Tongue (tissue), 3 donors: ENCODE measurements at places on chromosomes 6 and 20. TPM values are rescaled to one million over a fixed set of nuclear protein-coding genes. Genes with fewer than 3 reads are reported as not detected.

- no peak for DNase-seq
Observed at GRCh38 chr20:52534616-52535015, 343.0 kb upstream of the ZFP64 start.

DNA sequence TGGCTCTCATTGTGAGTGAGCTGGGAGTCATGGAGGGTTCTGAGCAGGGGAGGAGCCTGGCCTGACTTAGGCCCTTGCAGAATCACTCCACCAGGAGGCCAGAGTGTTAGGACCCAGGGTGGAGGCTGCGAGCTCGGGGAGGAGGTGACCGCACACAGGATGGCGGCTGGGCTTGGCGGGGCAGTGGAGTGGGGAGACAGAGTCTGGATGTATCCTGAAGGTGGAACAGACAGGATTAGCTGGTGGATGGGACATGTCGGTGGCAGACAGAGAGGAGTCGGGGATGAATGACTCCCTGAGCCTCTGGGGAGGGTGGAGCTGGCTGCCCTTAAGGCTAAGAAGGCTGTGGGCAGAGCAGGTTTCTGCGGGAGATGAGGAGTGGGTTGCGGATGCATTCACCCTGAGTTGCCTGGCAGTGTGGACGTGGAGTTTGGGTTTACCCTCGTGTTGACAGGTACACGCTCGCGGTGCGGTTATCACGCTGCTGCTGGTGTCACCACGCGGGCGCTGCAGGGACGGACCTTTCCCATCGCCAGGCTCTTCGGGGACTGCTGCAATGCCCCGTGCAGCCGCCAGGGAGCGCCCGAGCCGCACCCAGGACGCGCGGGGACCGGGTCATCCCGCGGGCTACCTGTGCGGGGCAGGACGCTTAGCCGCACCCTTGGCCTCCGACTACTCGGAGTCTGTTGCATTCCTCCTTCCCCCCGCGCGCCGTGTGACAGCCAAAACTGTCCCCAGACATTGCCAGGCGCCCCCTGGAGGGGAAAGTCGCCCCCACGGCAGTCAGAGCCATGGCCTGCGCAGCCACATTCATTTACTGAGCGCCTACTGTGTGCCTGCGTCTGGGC, 43.0 kb upstream of the PTGIS start:
- DNase-seq = peak; percentile 67

DNA sequence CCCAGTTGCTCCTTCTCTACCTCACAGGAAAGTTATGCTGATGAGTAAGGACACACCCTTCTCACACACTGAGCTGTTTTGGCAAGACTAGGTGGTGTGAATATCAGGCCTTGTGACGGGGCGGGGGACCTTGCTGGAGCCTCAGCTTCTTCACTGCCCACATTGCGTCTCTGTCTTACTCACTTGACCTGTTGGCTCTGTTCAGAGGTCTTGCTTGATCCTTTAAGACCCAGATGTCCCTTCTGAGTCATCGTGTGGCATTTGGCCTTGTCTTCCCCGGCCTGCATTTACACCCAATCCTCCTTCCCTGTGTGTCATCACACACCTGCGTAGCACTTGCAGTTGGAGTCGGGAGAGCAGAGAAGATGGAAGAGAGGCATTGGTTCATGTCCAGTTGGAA, 8.3 kb upstream of the PRND start:
- DNase-seq = no peak

The RMND1 gene
- total RNA-seq = 39.0 TPM

The SCUBE3 gene
- 1.3 TPM for total RNA-seq

DNA sequence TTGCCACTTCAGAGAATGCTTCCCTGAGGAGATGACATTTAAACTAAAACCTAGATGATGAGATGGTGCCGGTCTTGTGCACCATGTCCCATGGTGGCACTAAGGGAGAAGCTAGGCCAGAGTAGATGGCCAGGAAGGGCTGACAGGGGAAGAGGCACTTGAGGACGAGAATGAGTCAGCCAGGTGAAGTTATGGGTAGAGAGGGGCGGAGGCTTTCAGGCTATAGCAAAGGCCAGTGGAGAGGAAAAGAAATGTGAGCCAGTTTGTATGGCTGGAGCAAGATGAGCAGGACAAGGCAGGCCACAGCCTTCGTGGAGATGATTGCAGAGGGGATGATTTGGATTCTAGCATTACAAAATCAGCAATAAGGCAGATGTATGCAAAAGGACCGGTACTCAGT, 44.7 kb upstream of the ADGRF4 start:
- no peak for DNase-seq

GRCh38 chr6:93454533-93454932, 35.2 kb upstream of the EPHA7 start:
- no peak for DNase-seq

The OPN5 gene
- not detected for total RNA-seq

DNA sequence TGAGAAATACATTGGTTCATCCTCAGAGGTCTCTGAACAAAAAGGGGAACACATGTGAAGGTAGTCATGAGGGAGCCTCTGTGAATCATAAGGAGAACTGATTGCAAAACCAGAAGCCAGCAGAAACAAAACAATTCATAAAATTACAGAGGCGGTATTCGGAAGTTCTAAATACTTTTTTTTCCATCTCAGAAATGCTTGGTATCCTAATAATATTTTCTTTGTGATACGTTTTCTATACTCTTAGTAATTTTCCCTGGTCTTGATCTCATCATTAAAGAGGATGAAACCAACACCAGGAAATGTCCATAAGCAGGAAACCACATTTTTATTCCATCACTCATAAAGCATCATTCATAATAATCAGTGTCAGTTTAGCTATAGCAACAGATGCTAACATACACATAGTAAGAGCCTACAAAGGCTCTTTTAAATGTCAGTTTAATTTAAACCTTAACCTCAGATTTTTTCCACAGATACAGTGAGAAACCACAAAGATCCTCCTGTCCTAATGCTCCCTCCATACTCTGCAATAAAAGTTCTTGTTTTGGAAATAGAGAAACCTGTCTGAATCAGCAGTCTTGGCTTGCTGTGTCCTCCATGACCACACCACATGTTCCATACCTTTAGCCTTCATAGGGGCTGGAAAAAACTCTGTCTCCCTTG, 29.2 kb downstream of the SGK1 start:
- peak; percentile 41 for DNase-seq

The FAM83B gene
- 13.8 TPM for total RNA-seq

DNA sequence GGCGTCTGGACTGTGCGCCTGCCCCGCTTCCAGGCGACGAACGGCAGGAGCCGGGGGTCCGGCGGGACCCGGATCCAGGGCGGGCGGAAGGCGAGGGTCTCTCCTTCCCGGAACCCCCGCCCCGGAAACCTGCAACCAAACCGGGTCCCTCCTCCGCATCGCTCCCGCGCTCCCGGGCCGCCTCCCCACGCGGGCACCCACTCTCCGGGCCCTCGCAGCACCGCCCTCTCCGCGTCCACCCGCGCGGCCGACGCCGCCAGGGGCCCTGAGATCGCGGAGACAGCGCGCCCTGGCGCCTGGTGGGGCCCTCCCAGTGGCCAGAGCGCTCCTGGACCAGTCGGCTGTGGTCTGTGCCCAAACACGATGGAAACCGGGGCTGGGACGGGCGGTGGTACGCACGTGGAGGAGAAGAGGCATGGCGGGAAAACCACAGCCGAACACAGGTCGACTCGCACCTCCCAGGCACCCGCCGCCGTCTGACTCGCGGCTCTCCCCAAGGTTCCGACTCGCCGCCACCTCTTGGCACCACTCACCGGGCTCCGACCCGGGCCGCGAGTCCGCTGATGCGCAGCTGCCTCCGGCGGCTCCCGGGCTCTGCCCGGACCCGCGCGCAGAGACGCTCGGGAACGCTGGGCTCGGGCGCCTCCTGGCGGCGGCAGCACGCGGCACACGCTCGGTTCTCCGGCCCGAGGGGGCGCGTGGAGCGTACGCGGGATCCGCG, 7.9 kb downstream of the NKX2-2 start:
- DNase-seq = peak; percentile 71

DNA sequence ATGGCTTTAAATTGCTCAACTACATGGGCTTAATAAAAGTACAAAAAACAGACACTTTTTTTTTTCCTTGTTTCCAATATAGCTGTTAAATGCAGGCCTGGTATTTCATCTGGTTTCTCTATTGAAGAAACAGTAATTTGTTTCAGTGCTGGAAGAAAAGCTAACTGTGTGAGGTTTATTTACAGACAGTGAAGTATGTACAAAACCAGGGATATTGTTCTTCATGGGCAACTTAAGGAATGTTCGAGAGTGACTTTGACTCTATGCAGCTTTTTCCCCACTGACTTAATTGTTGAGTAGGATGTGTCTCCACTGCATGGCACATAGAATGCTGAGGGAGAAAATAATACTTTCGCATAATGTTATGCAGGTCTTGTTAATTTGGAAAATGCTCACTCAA, 31.0 kb upstream of the PRL start:
- peak; percentile 15 for DNase-seq

DNA sequence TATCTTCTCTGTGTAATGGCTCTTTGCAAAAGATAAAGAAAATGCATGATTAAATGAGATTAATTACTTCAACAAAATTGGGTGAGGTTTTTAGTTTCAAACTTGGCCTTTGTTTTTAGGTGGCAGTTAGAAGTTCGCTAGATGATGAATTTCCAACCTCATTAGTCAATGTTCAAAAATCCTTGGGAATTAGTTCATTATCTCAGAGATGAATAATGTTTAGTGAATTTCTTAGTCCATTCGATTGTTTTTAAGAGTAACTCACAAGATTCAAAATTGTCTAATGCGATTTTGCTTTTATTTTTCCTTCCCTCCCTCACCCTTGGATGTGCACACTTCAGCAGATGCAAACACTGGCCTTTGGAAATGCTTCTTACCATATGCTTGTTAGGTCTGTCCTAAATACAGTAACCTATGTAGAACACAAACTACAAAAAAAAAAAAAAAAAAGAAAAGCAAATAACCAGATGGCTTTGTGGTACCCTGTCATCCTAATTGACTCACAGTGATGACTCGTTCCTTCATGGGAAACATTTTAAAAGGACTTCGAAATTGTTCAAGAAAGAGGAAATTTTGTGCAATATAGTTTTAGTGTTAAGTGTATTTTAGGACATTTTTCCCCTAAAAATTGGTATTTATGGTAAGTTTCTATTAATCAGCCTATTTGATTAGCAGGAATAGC, 66.7 kb downstream of the FAM229B start:
- DNase-seq = no peak

The TMEM74B gene
- total RNA-seq = 8.2 TPM

DNA sequence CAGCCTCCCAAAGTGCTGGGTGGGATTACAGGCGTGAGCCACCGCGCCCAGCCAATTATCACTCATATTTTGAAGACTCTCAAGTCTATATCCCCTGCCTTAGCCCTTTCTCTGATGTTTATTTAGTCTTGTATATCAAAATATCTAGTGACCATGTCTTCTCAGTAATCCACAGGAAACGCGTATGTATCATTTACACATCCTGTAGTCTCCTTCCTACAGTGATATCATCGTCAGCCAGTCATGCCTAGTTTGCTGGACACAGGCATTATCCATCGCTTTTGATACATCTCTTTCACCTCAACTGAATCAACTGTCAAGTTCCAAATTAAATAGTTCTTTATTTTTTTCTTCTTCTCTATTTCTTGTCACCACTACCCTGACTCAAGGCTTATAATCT, 223.7 kb downstream of the NKAIN2 start:
- no peak for DNase-seq

The ID1 gene
- 94.2 TPM for total RNA-seq

DNA sequence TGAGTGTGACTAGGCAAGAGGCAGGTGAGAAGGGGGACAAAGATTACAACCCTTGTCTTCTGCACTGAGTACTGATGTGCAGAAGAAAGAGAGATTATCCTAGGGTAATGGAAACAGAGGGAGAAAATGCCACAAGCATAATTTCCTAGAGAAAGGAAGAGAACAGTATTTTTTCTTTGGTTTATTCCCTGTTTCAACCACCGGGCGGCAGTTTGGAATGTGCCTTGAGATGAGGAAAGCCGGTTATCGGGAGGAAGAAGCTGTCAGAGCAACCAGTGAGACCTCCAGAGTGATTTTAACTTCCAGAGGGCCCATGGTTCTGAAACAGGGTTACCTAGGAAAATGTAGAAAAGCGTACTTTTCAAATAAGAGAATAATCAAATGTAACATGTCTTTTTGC, 121.4 kb downstream of the REV3L start:
- peak; percentile 60 for DNase-seq

DNA sequence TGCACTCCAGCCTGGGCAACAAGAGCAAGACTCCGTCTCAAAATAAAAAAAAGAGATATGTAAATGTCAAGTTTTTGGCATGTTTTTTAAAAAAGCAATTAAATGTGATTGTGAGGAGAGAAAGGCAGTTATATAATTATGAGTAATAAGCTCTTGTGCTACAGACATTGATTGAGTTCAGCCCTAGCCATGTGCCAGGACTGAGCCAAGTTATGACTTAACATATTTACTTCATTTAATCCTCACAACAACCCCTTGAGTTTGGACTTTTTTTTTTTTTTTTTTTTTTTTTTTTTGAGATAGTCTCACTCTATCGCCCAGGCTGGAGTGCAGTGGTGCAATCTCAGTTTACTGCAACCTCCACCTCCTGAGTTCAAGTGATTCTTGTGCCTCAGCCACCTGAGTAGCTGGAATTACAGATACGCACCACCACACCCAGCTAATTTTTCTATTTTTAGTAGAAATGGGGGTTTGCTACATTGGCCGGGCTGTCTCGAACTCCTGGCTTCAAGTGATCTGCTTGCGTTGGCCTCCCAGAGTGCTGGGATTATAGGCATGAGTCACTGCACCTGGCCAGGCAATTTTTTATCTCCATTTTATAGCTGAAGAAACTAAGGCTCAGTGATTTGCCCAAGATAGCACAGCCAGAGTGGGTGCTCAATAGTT, 15.0 kb upstream of the CSE1L start:
- DNase-seq = no peak

- peak; percentile 22 for DNase-seq
Observed at GRCh38 chr6:127120023-127120786, 1.7 kb downstream of the RSPO3 start.

The CST7 gene
- total RNA-seq = not detected

DNA sequence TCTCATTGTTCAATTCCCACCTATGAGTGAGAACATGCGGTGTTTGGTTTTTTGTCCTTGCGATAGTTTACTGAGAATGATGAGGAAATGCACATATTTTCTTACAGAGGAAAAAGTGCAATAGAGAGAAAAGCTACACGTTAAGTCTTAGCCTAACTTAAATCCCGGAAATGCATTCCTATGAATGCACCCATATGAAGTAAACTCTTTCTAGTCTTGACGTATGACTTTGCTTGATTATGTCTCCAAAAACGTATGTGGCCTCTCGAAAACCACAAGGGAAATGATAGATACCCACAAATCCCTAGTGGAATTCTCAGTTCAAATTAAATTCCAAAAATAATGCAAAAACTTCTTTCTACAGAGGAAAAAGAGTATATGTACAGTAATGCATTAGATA, 90.7 kb upstream of the SASH1 start:
- DNase-seq = no peak

GRCh38 chr6:162653808-162654207, 73.8 kb downstream of the PRKN start:
- DNase-seq = no peak

GRCh38 chr6:88089708-88090107, 42.1 kb downstream of the SPACA1 start:
- DNase-seq = no peak

DNA sequence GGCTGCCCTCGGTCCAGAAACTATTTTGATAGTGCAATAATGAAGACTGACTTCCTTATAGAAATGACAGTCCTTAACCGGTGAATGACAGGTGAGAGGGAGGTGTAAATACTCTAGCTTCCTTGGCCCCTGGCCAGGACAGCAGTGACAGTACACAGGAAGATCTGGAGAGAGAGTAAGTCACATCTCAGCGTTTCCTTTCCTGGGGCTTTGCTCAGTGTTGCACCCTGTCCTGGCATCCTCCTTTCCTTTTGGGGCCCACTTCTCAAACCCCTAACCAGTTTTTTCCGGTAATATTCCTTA, 336.9 kb downstream of the CD83 start:
- no peak for DNase-seq

- DNase-seq = no peak
Observed at GRCh38 chr20:2221921-2222320, 73.9 kb upstream of the TGM3 start.
